NCI-H524 (cell line): ENCODE measurements at places on chromosomes 6 and 20.

DNA sequence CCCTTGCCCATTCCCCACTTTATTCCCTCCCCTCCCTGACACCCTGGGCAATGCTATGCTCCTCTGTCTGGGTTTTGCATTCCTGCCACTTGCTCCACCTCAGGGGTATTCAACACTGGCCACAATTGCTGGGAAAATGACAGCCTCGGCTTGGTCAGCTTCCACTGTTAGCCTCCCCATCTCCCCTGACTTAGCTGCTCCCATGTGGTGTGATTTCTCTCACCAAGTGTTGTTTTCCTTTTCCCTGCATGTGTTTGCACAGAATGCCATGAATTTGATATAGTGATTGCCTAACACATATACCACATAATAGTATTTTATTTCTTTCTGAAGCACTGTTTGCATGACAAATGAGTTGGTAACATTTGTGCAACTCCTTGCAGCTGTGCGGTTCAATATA, 1.4 kb upstream of the LEMD2 start:
- no peak for DNase-seq

- no peak for DNase-seq
Observed at GRCh38 chr6:79864421-79864820, 82.9 kb downstream of the ELOVL4 start.

DNA sequence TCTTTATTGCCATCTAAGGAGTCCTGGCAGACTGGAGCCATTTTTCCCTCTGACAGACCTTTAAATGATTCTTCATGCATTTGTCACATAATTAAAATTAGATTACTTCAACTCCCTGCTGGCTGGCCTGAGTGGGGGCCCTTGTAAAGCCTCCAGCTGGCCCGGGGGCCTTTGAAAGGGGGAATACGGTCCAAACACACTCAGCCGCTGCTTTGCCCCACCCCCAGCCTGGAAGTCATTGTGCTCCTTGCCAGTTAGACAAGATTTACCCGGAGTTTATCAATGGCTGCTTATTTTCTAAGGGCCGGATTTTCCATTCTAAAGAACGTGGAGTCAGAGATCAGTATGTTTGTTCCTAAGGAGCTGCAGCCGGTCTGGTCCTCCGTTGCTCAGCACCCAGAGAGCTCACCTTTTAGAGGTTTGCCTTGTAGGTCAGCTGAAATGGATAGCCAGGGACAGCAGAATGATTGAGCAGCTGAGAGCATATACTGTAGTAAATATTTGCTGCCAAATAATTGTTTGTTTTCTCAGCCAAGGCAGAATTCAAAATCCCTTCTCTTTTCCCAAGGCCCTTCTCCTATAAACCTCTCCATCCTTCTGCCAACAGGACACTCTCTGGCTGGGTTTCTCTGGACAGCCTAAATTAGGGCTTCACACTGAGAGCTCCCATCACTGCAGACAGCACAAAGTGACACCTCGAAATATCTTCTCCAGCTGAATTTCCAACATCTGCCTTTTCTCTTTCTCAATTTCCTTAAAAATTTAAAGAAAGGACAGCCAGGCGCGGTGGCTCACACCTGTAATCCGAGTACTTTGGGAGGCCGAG, 68.4 kb upstream of the RBM24 start:
- DNase-seq, result peak; percentile 85

DNA sequence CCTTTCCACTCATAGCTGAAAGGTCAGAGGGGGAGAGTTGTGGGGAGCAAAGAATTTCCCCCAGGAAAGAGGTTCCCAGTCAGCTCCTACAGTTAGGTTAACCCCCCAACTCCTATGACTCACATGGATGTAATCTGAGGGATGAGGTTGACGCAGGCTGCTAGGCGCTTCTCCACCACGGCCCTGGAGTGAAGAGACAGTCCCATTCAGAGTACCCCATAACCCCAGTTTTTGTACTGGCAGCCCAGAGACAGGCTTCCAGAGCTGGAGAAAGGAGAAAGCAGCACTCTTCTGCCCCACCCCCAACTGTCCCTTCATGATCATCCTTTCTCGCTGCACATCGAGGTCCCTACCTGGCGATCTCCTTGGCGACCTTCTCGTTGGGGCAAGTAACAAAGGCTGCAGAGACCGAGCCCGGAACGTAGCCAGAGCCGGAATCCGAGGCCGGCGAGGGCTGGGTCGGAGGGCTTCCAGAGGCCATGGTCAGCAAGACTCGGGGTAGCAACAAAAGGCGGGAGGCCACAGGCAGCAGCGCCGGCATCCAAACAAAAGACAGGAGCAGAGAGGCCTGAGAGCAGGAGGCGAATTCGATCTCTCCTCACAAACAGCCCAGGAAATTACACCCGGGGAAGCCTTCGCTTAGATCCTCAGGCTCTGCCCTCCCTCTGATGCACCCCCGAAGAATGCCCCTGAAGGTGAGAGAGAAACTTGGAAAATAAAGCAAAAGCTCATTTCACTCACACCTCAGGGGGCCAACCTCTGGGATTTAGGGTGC, 592 bp downstream of the CUTA start:
- no peak for DNase-seq

GRCh38 chr6:105263685-105264610, 84.1 kb upstream of the POPDC3 start:
- DNase-seq, result no peak
